ENCODE measurements at places on chromosomes 3 and 15.

- DNase-seq = no peak
Observed at GRCh38 chr15:73024168-73024567, 28.1 kb upstream of the NEO1 start.

GRCh38 chr3:196311-197148 lies at the start of gene CHL1:
TSS of gene CHL1 (plus strand) at chr3:196763. CDS start at chr3:319777, 123,014 bp downstream.
- no peak for DNase-seq

DNA sequence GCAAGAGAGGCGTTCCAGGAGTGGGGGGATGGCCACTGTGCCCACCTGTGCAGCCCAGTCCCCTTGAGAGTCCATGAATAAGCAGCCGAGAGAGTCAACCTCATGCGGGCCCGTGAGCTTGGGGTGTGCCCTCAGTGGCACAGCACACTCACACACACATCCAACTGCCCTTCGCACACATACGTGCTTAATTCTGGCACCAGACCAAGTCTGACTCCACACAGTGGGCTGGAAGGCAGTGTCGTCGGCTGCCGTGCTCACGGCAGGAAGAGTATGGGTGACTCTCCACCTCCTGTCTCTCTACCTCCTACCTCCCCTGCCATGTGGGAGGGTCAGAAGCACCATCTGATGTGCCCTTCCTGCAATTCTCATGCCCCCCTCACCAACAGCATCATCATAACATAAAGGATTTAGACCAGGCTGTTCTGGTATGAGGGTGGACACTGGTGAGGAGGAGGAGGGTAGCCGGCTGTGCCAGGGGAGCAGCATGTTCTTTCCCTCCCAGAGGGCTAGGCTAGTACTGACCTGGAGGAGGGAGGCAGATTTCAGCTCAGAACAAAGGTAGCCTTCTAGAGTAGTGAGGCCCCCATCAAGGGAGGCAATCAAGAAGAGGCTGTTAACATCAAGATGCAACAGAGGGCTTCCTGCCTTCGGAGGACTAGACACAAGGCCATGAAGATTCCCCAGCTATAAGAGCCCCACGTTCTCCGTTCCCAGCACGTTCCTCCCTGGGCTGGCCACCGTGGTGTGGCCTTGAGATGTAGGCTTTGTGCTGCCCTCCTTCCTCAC lies 5.3 kb upstream of the STRA6 start:
- DNase-seq = no peak

- no peak for DNase-seq
Observed at GRCh38 chr3:17140670-17141505, 256.1 kb downstream of the PLCL2 start.

- DNase-seq = no peak
Observed at GRCh38 chr3:6179761-6180160, 681.2 kb upstream of the GRM7 start.

GRCh38 chr15:62403164-62403809 lies 238.2 kb upstream of the C2CD4B start:
- DNase-seq = no peak

DNA sequence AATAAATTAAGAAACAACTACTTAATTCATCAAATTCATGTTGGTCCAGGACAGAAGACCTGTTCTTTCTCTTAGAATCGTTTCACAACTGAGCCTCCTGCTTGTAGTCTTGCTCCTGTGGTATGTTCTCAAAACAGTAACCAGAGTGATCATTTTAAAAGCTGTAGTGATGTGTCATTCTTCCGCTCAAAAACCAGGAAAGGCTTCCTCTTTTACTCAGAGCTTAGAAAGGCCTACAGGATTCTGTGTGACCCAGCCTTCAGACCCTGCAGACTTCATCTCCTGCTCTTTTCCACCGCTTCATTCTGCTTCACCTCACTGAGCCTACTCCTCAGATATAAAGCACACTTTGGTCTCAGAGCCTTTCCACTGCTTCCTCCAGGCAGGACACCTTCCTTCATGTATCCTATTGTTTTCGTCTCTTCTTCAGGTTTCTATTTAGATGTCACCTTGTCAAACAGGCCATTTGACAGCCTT lies 22.7 kb downstream of the ST6GAL1 start:
- DNase-seq = no peak

DNA sequence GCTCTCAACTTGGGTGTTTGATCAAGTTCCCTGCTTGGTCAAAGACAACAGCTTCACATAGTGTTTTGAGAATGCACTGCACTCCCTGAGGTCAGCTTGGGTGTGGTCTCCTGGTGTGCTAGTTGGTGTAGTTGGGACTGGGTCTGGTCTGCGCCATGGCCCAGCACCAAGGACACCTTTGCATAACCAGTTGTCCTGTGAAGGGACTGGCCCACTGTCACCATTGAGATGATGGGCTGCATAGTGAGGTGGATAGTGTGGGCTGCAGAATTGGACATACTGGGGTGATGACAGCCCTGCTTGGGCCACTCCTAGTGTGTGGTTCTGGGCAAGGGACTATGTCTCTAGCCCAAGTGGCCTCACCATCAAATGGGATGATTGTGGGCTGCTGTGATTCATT lies 9.5 kb downstream of the RPSA start:
- DNase-seq = no peak

DNA sequence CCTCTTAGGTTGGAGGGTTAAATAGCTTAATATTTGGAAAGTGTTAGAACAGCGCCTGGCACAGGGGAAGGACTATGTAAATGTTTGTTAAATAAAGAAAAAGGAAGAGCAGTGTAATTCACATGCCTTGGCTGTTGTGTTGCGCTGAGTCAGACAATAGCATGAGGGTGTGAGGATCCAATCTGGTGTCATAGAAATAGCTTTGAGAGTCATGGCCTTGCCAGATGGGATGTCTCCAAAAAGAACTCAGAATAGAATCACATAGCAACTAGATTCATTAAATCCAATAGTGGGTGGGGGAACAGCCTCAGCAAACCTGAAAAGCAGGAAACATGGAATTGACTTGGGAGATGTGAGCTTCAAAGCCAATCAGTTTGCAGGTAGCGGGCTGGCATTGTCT lies 3.9 kb upstream of the RBSN start:
- no peak for DNase-seq

DNA sequence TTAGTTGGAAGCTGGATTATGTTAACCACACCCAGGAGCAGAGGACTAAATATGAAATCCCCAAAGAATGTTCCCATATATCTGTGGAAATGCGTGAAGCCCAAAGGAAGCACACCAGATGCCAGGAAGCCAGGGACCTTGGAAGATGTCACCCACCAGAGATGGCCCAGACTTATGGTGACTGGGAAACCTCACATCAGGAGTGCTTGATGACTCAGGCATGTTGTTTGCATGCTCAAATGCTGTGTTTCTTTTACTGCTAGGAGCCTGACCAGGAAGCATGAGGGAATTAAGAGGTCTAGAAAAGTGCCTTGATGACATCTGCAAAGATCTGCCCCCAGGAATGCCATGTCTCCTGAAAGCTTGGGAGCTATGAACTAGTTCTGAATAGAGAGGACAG lies 109.0 kb upstream of the SLC2A2 start:
- DNase-seq = no peak

DNA sequence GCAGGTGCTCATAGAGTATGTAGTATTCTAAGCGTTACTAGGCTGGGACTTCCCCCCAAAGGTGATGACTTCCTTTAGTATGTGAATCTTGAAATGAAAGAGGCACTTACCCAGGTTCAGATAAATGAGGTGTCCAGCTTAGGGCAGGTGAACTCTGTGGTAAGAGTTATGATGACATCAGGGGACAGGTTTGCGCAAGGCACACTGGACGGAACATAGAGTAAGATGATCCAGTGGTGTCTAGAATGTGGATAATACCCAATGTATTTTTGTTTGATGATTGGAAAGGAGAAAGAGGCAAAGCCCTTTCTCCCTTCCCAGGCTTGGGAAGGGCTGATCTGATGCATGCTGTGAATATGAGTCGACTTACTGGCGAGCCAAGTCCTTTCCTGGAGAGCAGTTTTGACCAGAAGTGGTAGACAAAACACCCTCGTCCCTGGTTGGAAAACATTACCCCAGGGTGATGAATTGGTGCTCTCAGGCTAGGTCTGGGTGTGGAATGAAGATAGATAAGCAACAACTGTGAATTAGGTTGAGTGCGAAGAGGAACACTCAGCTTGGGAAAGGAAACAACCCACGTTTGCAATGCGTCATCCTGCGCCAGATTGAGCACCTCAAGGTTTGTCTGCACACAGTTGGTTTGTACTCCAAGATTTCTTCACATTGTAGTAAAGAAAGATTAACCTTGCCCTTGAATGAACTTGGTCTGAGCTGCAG lies 124.2 kb downstream of the GHSR start:
- no peak for DNase-seq

GRCh38 chr3:194303749-194304148 lies 47.4 kb downstream of the CPN2 start:
- DNase-seq = no peak

DNA sequence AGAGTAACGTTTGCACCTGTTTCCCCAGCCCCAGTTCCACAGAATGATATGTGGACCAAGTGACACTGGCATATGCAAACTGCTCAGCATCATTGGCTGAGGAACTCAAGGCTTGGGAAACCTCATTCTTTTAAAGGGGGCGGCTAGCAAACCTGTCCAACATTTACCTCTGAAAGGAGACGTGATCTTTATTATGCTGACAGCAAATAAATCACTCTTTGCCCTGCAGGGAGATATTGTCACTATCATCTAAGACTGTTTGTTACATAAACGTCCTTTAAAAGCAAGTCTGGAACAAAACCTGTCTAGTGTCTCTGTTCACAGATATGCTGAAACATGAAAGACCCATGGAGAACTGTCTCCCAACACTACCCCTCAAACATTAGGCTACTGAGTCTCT lies 21.5 kb downstream of the CA12 start:
- DNase-seq = no peak

DNA sequence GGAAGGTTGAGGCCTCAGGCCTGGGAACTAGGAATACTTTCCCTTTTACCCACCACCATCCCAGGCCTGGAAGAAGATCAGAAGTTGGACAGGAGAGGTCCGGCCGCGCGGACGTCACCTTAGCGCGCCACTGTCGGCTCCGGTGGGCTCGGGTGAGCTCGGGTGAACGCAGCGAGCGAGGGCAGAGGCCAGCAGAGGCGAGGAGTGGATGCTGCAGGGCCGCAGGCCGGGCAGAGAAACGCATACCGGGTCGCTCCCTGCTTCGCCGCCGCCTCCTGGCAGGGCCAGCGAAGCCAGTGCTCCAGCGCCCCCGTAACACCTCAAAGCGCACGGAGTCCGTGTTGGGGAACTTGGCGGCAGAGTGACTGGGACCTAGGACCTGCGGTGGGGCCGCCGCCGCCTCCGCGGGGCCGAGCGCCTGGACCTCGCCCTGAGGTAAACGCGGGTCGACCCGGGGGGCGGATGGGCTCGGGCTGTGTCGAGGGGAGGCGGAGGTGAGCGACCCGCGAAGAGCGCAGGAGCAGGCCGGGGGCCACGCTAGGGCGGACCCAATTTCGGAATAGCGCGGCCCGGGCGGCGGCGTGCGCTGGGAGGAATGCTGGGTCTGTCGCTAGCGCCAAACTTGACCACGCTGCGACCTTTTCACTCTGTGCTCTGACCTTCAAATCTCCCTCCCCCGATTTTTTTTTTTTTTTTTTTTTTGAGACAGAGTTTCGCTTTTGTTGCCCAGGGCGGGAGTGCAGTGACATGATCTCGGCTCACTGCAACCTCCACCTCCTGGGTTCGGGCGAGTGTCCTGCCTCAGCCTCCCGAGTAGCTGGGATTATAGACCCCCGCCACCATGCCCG lies 1.6 kb downstream of the CYP11A1 start:
- DNase-seq = no peak
